ENCODE measurements at places on chromosomes 13 and 19.

DNA sequence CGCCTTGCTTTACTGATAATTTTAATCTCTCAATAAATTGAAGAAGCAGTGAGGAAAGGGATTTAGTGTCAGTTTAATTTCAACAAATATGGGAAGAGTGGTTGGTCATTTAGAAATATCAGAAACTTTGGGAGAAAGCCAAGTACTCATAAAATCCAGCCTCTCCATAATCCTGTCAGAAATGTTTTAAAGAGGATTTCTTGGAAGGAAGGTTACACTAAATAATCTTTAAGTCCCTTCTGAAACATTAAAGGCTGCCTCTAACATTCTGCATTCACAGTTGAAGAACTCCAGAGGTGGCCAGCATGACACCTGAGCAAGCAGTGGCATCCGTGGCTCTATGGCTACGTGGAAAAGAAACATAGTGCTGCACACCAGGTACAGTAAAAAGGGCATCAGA, 378.5 kb downstream of the ENOX1 start:
- no peak for DNase-seq

GRCh38 chr13:45441633-45442032, 23.1 kb upstream of the COG3 start:
- peak; percentile 33 for DNase-seq

DNA sequence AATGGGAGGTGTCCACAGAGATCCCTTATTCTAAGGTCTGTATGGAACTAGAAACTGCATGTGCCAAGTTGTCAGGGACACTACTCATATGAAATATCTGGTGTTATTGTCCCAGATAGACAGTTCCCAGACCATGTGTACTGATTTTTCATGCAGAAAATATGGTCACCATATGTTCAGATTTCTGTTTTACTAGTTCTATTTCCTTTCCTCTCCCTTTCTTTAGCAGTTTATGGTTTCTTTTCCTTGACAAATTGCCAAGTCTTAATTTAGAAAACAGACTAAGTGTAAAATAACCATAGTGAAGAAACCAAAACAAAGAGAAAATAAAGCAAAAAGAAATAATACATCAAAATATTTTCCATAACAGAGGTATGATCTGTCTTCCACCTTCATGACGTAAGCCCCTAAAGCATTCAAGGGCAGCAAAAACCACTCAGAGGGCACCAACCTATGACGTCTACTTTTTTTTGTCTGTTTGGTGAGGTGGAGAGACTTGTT, 248.5 kb downstream of the KCTD12 start:
- DNase-seq = no peak

- no peak for DNase-seq
Measured at GRCh38 chr13:65188721-65189120, 2041.4 kb downstream of the PCDH9 start.

- DNase-seq = no peak
Measured at GRCh38 chr13:100439247-100439970, 149.2 kb downstream of the GGACT start.

DNA sequence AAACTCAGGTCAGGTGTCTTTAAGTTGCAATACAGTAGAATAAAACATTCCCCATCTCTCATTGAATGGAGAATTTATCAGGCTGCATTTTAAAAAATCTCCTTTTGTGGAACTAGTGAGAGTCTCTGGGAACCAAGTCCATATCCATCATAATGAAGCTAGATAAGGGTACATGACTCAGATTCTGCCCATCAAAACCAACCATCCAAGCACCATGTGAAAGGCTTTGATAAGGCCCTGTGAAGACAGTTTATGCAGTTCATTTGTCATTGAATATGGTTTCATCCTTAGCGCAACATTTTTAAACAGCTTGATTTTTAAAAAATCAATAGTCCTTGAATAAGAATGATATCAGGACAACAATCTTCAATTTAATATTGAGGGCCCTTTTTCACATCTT, 56.3 kb upstream of the DIAPH3 start:
- DNase-seq = no peak

- no peak for DNase-seq
Measured at GRCh38 chr19:39160523-39160861, 34.9 kb downstream of the PAK4 start.

GRCh38 chr19:11378319-11379189, 4.1 kb downstream of the SWSAP1 start:
- peak; percentile 57 for DNase-seq

DNA sequence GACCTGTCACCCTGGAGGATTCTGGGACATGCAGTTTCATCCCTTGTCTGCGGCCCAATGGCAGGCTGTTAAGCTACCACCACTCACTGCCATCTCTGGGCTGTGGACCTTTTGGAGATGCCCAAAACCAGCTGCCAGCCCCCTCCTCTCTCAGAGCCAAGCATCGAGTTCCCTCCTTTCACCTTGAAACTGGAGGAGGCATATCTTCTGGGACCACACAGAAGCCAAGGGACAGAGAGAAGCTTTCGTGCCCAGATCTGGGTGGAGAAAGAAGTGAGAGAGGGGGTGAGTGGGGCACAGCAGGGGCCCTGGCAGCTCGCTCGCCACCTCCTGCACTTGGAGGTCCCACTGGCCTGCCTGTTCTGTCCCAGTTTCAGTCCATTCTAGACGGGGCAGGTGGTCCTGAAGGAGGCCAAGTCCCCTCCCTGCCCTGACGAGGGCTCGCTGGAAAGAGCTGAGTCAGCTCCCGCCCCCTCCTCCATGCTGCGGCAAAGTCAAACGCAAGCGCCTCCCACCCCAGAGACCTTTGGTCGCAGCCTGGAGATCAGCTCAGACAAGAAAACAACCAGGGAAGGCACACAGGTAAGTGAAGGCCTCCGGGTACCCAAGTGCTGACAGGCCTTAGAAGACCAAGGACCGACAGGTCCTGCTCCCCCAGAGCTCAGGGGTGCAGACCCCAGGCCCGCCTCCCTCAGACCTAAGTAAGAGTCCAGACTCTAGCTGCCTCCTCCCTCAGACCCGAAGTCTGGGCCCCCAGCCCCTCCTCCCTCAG, 3.8 kb downstream of the BCAT2 start:
- no peak for DNase-seq

DNA sequence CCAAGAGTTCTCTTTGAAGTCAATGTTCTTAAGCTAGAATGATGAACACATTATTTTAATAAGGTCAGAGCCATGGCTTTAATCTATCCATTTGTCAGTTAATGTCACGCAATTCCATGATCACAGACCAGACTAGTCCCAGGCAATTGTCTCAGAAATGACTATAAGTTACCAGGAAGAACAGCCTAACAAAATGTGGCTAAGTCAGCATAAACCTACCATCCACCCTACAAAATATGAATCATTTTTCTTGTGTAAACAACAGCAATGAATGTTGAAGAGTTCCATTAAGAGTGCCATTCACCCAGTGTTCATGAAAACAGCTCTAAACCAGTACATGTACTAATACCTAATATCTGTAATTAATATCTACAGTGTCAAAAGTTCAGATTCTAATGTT, 127.5 kb downstream of the KCTD12 start:
- no peak for DNase-seq

GRCh38 chr19:48698046-48698445, 2.3 kb downstream of the FUT2 start:
- peak; percentile 82 for DNase-seq

GRCh38 chr19:4993683-4994082, 24.8 kb downstream of the KDM4B start:
- DNase-seq = no peak

DNA sequence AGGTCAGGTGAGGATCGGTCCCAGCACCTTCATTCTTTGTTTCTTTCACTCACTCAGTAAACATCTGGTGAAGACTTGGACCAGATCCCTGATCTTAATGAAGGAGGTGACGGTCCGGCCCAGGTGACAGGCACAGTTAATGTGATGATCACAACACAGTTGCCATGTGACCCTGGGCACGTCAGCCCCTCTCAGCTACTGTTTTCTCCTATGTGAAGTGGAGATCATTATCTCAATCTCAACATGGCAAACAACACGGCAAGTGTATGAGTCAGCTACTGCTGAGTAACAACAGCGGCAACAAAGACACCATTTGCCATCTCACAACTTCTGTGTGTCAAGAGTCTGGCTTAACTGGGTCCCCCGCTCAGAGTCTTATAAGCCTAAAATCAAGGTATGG, 74.6 kb downstream of the GNG7 start:
- DNase-seq = no peak

DNA sequence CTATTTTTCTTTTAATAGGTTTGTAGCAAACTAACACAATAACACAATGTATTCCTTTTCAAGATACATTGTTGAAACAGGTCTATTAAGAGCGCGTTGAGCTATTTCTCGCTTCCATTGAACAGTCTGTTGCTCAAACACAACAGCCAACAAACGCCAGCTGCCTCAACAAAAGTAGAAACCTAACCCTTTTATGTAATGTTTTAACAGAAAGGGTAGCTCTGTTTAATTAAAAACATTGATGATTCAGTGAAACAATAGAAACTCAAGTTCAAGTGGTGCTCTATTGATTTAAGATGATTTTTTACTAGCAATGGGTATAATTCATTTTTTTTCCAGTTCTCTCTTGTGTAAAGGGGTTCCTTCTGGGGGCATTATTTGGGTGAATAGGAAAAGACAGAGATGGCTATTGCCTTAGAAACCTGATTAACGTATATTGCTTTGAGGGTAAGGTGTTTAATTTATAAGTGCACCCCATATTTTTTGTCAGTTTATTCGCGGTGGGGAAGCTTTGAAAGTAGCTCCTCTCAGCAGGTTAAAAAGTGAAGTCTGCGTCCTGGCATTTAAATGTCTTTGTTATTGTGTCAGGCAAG, 14.9 kb downstream of the ZIC2 start:
- no peak for DNase-seq

- no peak for DNase-seq
Measured at GRCh38 chr13:88764103-88764502, 1092.9 kb downstream of the SLITRK5 start.

- DNase-seq = no peak
Measured at GRCh38 chr19:19064098-19064722, 416 bp downstream of the SLC25A42 start.

GRCh38 chr13:76683854-76684253, 202.4 kb downstream of the KCTD12 start:
- no peak for DNase-seq

DNA sequence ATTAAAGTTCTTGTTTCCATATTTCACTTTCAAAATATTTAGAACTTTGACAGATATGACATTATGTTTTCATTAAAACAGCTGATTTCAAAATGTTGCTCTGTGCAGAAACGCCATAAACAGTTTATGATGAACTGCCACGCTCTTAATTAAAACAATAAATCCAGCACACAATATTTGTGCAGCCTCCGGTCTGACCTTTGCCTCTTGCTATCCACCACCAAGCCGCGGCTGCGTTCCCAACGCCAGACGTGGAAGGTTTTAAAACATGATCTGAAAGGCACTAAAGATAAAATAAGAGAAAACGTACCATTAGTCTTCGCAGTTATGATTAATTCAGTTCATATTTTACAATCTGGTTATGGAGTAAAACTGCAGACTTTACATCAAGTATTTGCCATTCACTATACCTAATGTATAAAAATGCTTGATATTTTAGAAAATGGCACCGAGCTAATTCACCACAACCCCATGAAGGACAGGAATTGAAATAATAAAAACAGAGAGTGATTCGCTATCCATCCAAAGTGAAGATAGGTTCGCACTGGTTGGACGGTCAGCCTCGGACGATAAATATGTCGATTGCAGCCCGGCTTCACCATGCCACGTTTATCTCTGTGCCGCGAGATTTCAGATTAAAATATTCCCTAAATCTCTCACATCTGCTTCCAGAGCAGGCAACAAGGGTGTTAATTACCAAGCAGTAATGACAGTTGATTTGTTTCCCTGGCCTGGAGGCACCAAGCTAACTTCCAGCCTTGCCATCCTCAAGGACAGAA, 103.3 kb upstream of the ZNF507 start:
- no peak for DNase-seq

DNA sequence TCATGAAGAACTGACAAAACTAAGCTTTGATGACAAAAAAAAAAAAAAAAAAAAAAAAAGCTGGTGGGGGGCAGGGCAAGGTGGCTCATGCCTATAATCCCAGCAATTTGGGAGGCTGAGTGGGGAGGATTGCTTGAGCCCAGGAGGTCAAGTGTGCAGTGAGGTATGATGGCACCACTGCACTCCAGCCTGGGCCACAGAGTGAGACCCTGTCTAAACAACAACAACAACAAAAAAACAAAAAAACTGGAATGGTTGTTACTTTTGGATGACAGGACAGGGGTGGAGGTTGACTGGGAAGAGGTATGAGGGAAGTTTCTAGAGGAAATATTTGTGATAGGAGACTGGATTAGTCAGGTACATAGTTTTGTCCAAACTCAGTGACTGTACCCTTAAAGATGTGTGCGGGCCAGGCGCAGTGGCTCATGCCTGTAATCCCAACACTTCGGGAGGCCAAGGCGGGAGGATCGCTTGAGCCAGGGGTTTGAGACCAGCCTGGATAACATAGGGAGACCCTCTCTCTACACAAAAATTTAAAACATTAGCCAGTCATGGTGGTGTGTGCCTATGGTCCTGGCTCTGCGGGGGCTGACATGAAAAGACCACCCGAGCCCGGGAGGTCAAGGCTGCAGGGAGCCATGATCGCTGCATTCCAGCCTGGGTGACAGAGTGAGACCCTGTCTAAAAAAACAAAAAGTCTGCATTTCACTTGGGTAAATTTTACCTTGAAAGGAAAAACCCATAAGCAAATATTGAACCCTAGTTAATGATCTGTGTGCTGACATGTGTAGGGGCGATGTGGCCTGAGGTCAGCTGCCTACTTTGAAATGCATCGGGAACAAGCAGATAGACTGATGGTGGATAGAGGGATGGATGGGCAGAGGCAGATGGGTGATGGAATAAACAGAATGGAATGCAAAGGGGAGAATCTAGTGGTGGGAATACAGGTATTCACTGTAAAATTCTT, 37.0 kb downstream of the CERS4 start:
- DNase-seq = no peak

DNA sequence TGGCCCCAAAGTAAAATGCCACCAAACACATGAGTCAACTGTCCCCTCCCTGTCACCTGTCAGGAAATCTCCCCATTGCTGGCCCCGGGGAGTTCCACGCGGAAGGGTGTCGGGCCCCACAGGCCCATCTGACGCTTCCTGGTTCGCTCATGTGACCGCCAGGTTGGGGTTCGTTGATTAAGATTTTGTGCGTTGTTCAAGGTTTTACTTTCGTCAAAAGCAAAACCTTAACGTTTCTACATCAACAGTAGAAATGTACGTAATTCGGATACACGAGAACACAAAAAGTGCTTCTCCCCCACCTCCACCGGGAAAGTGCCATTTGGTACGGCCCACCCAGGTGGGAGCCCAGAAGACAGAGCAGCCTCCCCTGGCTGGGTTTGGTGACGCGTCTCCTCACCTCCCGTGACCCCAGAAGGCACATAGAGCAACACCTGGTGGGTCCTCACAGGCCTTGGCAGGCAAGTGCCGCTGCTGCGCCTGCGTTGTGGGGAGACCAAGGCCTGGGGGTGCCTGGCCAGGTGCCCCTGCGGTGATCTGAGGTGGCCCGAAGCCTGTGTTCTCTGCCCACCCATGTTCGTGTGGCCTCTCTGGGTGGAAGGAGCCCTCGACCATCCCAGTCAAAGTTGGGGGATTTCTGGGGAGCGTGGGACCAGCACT, 161.6 kb downstream of the KDM4B start:
- no peak for DNase-seq

GRCh38 chr19:10654610-10655456, 687 bp downstream of the ILF3 start:
- no peak for DNase-seq

- DNase-seq = no peak
Measured at GRCh38 chr19:38304352-38304865, 358 bp downstream of the C19orf33 start.

- no peak for DNase-seq
Measured at GRCh38 chr13:50586414-50587083, 256.9 kb downstream of the DLEU7 start.

All from KBM-7 (cell line).